ENCODE measurements at places on chromosomes 16 and 17. TPM values are rescaled to one million over a fixed set of nuclear protein-coding genes. Genes with fewer than 3 reads are reported as not detected.

DNA sequence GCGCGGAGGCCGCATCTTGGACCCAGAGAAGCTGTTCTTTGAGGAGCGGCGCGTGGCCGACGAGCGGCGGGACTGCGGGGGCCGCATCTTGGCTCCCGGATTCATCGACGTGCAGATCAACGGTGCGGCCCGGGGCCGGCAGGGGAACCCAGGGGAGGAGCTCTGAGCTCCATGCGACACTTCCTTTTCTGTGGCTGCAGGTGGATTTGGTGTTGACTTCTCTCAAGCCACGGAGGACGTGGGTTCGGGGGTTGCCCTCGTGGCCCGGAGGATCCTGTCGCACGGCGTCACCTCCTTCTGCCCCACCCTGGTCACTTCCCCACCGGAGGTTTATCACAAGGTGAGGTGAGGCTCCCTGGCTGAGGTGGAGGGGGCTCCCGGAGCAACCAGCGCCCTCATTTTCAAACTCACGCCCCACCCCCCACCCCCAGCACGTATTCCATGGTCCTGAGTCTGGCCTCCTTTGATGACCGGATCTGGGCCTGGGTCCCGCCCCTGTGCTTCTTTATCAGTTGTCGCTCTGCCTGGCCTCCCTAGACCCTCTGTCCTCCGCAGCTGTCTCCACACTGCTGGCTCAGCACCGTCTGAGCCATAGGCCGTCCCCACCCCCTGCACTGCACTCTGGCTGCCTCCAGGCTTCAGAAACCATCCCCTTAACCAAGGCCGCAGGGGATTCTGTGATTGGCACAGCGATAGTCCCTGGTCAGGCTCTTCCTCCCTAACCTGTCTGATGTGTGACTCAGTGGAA is 787 bp downstream of the AMDHD2 start:
- DNase-seq = no peak

- DNase-seq = peak; percentile 57
Observed at GRCh38 chr16:12617401-12617819, 186.3 kb downstream of the CPPED1 start.

DNA sequence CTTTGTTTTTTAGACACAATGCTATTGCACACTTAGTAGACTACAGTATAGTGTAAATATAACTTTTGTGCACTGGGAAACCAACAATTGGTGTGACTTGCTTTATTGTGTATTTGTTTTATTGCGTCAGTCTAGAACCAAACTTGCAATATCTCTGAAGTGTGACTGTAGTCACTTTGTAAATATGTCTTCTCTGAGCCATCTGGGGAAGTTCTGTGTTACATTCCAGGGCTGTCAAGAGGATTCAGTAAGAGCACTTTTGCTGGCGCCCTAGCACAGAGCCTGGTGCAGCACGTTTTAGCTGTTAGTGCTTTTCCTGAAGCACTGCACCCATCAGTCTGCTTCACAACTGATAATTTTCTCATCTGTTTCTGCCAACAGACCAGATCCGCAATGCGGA is 73.2 kb downstream of the NT5M start:
- DNase-seq = no peak

DNA sequence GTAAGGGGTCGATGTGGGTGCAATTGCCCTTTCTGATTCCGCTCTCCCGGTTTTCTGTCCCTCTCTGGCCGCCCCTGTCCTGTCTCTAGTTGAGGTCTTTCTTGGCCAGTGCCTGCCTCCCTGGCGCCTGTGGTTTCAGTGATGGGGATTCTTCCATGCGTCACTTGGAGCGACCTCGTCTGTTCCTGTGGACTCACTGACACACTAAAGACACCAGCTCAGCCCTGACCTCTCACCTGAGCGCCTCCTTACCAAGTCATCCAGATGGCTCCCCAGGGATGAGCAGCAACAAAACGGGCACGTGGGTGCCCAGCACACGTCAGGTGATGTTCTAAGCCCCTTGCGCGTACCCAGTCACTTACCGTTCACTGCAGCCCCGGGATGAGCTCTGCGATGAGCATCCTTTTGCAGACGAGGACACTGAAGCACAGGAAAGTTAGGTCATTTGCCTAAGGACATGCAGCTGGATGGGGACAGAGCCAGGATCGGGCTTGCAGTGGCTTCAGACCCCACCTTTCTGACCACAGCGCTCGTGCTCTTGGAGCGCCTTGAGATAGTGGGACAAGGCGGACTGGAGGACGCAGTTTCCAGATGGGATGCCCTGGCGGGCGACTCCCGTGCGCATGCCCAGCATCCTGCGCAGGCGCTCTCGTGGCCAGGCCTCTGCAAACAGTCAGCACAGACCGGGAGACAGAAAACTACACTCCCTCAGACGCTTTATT is 11.5 kb upstream of the LGALS3BP start:
- no peak for DNase-seq

AOC2 gene
- total RNA-seq = 1.8 TPM

SRCIN1 gene
- total RNA-seq = not detected

Measured in osteocyte (in vitro differentiated cells).